ENCODE measurements at places on chromosomes 7 and 10.

DNA sequence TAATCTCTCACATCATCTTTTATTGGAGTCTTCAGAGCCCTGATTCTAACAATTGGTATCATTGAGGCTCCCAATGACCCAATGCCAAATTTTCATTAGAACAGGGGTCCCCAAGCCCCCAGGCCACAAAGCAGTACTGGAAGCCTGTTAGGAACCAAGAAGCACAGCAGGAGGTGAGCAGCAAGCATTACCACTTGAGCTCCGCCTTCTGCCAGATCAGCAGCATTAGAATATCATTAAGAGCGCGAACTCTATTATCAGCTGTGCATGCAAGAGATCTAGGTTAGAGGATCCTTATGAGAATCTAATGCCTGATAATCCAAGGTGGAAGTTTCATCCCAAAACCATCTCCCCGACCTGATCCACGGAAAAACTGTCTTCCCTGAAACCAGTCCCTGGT is 23.1 kb downstream of the KIF5B start:
- DNase-seq = no peak

DNA sequence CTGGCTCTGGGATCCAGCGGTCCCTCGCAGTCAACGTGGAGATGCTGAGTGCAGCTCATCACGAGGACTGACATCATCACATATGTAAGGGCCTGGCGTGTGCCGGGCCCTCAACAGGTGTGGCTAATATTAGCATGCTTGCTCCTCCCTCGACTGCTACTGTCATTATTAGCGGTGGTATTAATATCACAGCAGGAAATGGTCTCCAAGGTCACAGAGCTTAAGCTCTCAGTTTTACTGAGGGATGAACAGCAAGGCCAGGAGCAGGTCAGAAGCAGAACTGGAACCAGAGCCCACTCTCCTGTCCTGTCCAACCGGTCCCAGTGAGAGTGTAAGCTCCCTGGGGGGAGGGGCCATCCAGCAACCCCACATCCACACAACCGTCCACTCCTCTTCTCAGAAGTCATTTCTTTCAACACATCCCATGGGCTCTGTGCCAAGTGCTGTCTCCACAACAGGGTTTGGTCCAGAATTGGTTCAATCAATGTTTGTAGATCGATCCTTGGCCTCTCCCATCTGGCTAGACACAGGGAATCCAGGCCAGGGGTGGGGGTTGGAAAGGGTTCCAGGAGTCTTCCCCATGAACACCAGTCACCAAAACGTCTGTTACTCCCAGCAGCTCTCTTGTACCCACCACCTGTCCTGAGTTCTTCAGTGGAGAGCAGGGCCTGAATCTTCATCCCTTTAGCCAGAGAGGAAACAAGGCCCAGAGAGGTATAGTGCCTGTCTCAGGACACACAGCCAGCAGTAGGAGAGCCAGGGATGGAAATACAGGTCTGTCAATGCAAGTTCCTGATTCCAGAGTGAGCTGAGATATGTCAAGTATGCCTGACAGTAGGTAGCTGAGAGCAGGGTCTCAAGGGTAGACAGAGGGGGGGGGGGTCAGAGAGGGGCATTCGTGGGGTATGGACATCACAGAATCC is 45.3 kb upstream of the ZMIZ1 start:
- DNase-seq = no peak

- DNase-seq = no peak
Observed at GRCh38 chr7:133770863-133771492, 356.2 kb upstream of the LRGUK start.

DNA sequence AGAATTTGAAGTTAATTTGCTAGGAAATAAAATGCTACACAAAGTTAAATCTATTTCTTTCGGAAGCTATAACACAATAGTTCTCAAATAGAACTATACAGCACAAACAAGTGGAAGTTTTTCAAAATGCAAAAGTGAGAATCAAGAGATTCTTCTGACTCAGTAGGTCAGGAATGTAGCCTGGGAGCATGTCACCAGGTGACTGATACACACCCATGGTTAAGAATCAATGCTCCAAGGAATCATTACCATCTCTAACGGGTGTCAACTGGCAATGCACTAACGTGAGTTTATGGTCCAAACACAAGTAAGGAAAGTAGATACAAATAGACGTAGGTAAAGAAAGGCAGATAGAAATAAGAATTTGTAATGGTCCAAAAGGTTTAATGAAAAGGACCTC is 170.5 kb downstream of the SRPK2 start:
- DNase-seq = no peak

DNA sequence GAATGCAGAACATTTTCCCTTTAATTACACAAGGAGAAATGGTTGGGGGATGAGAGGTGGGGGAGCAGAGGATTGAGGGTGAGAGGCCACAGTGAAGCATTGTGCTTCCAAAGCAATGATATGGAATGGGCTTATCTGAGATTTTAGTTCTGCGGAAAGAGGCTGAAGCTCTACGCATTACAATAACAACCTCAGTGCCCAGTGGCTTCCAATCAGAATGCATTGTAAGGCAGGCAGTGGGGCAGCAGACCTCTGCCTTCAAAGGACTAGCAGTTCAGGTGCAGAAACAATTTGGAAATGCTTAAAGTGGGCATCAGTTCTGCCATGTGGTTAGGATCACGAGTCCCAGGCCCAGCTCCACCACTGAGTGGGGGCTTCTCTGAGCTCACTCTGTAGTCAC is 251.0 kb upstream of the ZMIZ1 start:
- no peak for DNase-seq

DNA sequence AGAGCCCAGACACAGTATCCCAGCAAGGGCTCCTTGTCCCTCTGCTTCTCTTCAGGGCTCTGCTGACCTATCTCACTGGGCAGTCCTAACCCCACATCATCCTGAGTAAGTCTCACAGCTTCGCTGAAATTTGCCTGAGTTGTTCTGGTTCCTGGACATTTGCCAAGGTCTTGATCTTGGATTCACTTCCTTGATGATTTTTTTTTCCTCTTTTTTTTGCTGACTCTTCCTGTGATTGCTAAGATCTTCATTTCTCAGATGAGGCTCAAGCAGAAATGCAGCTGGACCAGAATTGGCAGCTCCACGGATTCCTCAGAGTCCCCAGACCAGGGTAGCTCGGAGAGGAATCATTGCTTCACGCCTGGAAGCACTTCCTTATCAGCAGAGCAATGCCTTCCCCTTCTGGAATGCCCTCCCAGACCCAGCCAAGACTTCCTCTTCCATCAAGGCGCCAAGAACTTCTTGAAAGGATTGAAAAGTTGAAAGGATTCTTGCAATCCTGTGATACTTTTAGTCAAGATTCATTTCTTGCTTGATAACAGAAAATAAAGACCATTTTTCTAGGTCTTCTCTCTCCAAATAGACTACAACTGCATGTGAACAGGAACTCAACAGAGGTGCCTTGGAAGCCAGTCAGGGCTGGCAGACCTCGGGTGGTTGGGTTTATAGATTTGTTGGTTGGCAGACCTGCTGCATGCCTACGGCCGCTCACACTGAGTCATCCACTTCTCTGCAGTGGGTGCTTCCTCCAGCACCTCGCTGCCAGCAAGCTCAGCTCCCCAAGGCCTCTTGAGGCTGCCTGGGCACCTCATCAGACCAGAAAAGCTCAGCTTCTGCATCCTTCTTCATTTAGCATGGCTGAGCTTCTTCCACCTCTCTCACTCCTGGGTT is 8.8 kb upstream of the AFAP1L2 start:
- DNase-seq = no peak

GRCh38 chr10:29736366-29737073 is 101.7 kb upstream of the SVIL start:
- DNase-seq = peak; percentile 63

DNA sequence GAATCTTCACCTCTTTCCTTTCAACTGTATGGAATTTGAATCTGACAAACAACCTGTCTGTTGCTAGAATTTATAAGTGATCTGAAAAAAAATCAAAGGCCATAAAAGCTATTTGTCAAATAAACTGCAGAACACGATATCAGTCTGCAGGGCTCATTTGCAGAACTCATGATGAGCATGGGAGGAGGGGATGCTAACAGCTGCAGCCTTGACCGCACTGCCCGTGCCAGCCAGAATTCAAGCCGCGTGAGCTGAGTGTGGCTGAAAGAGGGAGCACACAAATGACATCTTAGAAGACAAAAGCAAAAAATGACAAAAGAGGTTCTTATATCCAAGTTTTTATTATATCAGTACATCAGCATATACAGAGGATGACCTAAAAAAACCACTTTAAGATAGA is 15.7 kb downstream of the LRRTM3 start:
- no peak for DNase-seq

DNA sequence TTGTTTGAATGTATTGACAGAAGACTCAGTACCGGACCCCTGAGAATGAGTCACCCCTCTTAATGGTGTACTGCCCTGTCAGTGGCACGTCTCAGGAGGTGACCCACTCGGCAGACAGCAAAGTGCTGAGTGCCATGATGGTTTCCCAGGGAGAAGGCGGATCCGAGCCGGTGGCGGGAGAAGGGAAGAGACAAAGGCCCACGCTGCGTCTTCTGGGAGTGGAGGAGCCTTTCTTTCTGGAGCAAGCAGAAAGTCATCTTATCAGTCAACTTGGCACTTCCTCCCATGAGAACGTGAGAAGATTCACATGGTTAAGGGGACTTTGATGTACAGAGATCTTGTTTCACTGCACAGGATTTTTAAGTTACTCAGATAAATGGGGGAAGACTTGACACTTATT is 14.6 kb upstream of the PPP2R2D start:
- DNase-seq = no peak

DNA sequence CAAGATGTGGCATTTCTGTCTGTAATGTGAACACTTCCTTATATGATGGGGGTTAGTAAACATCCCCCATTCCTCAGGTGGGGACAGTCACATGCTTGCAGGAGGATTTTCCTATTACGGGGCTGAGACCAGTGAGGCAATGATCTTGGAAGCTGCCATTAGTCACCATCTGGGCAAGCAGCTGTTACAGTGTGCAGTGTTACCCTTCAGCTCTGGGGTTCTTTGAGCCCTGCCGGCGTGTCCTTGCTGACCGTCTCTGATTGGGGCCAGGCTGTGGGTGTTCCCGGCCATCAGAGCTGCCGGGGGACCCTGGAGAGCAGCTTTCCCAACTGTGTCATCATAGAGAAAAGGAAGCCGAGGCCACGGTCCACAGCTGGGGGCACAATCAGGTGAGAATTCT is 126.8 kb upstream of the FAM20C start:
- DNase-seq = no peak

DNA sequence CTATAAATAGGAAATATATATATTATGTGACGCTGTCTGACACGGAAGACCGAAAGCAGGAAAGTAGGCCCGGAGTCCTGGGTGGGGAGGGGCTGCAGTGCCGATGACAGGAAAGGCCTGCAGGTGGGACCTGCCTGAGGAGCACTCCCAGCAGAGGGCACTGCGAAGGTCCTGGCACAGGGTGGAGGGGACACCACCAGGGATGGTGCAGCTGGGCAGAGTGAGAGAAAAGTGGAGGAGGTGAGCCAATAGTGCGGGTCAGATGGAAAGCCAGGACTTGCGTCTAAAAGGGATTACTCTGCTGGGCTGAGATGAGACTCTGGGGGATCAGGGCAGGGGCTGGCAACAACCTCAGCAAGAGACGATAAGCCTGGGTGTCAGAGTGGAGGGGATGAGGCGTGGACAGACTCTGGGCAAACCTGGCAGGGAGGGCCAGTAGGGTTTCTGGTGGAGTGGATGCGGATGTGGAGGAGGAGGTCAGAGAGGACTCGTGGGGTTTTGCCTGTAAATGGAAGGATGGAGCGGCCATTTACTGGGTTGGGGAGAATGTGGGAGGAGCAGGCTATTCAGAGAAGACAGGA is 118.2 kb upstream of the ZNF746 start:
- no peak for DNase-seq

DNA sequence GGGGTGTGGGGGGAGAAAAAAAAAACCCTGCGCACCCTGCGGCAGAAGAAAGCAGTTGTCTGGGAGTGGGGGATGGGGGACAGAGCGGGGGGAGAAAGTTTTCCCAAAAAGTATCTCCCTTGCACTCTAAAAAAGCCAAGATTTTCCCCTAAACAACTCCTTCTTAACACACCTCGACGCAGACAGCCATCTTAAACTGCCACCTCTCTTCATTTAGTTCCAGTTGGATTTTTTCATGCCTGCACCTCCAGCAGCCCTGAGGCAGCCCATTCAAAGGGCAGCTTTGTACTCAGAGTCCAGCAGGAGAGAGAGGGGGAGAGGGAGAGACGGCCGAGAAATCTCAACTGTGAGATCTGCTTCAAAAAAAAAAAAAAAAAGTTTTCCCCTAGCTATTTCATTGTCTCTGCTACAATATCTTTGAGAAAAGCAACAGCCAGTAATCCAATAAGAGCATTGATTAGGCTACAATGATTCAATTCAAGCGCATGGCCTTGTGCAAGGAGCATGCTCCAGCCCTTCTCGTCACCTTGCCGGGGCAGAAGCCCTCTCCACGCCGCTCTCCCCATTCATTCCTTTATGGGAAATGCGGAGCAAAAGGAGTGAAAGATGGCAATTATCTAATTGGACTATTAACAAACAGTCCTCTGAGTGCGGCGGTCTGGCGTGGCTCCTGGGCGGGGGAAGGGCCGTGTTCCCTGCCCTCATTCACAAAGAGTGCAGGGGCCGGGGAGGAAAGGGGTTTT is 939 bp upstream of the VAX1 start:
- DNase-seq = no peak

GRCh38 chr7:159165352-159165751 is 20.7 kb upstream of the VIPR2 start:
- no peak for DNase-seq

GRCh38 chr10:96401036-96401435 is 42.2 kb upstream of the OPALIN start:
- no peak for DNase-seq

GRCh38 chr10:70462349-70462984 is 16.1 kb upstream of the PALD1 start:
- no peak for DNase-seq

DNA sequence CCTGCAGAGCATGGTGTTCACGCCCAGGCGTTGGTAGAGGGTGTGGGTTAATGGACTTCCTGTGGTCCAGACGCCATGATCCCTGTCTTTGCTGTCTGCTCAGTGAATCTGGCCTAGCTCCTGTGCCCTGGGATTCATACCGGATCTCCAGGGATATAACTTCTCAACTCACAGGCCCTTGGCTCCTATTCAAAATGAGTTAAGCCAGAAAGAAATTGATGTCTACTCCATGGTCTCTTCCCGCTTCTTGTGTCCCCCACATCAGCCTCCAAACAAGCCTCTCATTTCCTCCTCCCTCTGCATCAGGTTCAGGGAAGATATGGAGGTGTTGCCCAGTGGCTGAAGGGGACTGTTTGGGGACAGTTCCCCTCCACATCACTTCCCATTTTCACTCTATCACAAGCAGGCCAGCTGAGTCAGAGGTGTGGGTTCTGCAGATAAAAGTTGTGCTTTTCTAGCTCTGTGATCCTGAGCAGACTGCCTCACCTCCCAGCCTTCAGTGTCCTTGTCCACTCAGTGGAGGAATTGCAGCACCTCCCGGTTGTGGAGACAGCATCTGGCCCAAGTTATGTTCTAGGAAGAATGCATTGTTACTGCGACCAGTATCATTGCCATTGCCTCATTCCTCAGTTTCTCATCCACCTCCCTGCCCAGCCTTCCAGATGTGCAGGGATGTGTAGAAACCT is 22.5 kb downstream of the AKR1E2 start:
- no peak for DNase-seq
